ENCODE measurements at places on chromosomes 4 and X.

DNA sequence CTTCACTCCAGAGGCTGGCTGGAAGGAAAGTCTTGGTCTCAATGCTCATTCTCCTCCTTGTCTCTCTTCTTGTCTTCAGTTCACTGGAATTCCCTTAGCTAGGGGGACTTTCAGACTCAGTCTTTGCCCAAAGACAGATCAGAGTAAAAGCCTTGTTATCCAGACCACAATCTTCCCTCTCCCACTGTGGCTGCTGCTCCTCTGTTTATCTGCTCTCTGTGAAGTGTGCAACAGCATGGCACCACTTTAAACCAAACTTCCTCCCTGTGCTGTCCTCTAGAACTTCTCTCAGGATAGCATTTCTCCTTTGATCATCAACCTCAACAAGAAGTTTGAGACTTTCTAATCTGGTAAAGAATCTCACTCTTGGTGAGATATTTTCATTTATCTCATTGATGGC lies 530.1 kb upstream of the SLIT2 start:
- no peak for DNase-seq

DNA sequence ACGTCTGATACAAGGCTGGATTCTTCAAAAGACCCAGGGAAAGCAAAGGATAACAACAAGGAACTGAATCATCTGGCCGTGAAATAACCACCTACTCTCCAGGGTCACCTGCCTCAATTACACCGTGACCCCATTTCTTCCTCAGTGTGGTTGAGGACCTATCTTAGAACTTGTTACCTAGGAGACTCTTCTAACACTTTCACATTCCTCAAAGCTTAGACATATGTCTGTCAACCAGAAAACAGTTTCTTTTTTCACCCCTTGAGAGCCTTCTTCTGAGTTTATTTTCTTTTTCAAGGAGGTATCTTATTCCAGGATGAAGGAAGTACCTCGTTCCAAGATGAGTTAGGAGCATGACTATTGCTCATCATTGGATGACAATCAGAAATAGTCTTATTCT lies 337.8 kb downstream of the ARHGAP24 start:
- DNase-seq, result no peak

DNA sequence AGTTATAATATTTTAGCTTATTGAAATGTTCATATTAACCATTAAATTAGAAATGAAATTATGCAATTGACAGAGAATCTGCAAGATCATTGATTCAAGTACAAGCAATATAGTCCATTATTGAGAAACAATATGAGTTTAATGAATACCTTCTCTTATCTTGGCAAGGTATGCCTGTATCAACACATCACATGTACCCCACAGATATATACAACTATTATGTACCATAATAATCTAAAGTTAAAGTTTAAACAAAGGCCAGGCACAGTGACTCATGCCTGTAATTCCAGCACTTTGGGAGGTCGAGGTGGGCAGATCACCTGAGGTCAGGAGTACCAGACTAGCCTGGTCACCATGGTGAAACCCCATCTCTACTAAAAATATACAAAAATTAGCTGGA lies 514.7 kb downstream of the PCDH7 start:
- no peak for DNase-seq

- no peak for DNase-seq
Observed at GRCh38 chr4:106312997-106313522, 2.9 kb downstream of the TBCK start.

Measured in stimulated activated naive CD4-positive, alpha-beta T cell (primary cell).